SIG-M5 (cell line): ENCODE measurements at places on chromosomes 7 and 10.

GRCh38 chr10:102775201-102775934 is 31.6 kb downstream of the WBP1L start:
- no peak for DNase-seq

DNA sequence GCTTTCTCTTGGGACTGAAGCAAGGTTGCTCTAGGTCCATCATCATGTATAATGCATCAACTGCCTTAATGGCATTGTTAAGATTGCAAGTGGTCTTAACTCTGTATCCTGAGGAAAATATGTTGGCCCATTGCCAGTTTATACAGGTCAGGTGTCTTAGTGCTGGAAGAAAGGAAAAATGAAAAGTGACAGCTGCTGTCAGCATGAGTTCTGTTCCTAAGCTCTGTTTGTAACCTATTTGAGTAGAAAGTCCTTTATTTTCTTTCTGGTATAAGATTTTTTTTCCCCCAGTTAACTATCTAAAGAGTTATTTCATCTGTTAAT is 127.2 kb downstream of the SRI start:
- no peak for DNase-seq

GRCh38 chr10:70034232-70034631 is 18.4 kb upstream of the MACROH2A2 start:
- no peak for DNase-seq

- DNase-seq: no peak
These were observed 323.5 kb downstream of the ADARB2 start for GRCh38 chr10:1413823-1414222.

DNA sequence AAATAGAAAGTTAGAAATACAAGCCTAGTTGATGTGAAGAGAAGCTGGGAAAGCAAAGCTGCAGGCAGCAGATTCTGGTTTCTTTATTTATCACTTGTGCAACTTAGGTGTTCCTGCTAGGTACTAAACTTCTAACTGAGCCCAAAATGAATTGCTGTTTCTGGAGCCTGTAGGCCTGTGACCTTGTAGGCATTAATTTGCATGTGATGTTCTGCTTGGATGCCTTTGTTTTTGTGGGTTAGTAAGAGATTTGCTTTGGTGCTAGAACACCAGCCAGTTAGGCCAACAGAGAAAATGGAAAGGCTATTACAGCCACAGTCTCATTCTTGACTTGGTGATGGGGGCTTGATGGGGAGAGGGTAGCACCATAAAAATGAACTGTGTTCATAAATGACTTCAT is 370.7 kb downstream of the PPP1R3A start:
- DNase-seq: no peak

DNA sequence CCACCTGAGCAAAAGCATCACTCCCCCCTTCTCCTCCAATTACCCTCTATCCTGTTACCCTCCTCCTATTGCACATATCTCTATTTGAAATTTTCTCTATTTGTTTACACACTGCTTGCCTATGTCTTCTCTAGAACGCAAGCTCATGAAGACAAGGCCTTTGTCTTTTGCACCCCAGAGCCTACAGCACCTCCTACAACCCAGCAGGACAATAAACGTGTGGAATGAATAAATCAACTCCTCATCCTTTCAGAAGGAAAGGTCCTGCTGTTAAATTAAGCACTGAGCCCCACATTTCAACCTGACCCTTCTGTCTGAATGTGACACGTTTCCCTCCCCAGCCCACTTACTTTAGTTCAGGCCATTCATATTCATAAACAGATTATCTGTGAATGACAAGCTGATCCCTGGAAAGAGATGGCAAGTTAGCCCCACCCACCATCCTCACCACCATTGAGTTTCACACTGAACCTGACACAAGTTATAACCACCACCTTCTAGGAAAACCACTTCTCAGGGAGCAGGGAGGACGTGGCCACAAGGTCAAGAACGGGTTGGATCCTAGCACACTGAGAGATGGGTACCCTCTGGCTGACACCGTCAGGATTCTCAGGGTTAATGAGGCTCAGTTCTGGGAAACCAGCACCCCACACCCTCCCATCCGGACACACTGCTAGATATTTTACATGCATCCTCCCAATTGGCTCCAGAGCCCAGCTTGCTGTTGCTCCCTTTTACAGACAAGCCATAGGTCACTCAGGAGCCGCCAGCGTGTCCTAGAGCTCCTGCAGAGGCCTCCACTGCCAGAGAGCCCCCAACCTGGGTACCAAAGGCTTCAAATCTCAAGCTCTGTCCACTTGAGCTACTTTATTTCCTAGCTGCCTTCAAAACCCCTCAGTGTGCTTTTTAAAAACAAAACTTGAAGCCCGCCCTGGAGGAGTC is 934 bp downstream of the PRTFDC1 start:
- DNase-seq: no peak

DNA sequence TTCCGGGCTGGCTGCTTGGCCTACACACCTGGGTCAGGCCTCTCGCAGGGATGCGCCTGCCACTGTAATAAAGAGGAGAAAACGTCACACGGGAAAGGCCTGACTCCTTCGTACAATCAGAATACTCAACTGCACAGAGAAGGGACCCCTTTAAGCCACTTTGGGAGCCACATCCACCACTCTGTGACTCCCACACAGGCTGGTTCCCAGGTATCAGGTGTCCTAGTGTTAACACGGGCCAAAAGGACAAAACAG is 5.8 kb upstream of the ZNF736 start:
- DNase-seq: no peak

DNA sequence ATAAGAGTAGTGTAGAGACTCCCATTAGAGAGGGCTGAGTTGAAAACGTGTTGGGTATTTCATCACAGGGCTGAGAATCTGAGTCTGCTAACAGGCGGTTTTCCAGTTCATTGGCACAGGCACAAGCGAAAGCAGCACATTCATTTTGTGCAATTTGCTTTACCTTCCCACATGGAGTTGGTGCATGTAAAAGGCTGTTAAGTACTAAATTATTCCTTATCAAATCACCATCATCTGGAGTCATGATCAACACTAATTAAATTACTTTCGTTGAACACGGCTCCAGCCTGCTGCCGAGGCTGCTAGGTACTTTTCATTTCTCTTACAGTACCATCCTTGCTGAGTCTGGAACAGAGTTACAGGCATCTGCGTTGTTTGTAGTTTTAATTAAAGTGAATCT is 43.8 kb downstream of the ETV1 start:
- no peak for DNase-seq

GRCh38 chr7:116678780-116679179 is 6.8 kb downstream of the MET start:
- DNase-seq: no peak

GRCh38 chr10:132814469-132814856 is 28.5 kb upstream of the NKX6-2 start:
- DNase-seq: no peak

DNA sequence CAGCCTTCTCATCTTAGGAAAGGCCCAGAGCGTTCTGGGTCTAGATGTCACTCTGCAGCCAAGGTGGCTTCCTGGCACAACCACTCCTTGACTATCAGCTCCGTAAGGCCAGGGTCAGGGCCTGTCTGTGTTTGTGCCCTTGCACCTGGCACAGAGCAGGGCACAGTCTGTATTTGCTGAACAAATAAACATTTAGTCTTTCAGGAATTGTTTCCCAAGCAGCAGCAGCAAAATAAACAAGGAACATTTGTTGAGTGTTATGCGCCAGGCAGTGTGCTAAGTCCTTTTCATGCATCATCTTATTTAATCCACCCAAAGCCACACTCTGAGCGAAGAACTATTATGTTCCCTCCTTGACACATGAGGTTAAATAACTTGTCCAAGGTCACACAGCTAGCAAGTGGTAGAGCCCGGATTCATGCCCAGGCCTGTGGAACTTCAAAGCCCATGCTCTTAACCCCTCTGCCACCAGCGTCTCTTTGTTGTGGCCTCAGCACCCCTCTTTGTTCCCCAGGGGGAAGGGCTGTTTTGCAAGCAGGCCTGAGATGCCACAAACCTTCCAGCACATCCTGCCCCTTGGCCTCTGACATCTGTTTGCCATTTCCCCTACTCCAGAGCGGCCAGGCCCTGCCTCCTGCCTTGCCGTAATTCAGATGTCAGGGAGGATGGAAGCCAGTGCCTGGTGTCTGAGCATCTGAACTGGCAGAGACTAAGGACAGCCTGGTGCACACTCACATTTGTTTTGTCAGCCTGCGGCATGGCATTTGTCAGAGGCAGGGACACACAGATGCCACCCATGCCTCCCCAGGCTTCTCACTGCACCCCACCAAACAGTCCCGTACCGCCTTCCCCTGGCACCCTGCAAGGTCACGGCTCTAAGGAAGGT is 325.8 kb upstream of the ZMIZ1 start:
- DNase-seq: no peak

GRCh38 chr7:5758753-5759335 is 22.6 kb downstream of the RNF216 start:
- no peak for DNase-seq

- DNase-seq: no peak
These were observed 4.2 kb downstream of the PHTF2 start for GRCh38 chr7:77802557-77803405.

- no peak for DNase-seq
These were observed 123.7 kb upstream of the FAM20C start for GRCh38 chr7:68629-69028.

DNA sequence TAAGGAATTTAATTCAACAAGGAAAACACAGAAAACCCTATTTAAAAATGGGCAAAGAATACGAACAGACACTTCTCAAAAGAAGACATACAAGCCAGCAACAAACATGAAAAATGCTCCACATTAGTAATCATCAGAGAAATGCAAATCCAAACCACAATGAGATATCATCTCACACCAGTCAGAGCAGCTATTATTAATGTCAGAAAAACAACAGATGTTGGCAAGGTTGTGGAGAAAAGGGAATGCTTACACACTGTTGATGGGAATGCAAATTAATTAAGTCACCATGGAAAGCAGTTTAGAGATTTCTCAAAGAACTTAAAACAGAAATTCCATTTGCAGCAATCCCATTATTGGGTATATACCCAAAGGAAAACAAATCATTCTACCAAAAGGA is 55.2 kb downstream of the GCC1 start:
- DNase-seq: no peak

DNA sequence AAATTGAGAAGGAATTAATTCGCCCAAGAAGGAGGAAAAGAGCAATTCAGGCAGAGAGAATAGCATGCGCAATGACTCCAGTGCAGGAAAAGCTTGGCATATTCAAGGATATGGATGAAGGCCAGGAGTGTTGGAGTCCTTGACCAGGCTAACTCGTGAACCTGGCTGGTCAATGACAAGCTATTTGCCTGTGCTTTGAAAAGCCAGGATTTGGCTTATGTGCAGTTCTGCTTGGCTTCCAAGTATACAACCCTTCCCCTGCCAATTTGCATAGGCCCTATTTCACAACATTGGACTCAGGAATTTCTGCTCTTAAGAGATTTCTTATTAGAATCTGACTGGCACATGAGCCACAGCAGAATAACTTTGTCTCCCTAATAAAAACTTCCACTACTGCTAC is 72.3 kb upstream of the SP8 start:
- no peak for DNase-seq

DNA sequence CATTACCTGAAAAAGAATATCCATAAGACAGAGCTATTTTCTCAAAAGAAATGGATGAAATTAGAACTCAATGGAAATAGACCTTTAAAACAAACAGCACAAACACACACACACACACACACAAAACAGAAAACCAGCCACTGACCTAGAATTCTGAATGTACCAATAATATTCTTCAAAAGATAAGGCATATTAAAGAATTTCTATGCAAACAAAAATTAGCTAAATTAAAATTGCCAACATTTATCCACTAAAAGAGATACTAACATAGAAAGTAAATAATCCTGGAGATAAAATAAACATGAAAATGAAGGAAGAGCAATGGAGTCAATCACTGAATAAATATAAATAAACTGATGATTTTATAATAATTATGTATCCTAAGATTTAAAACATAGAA is 431.2 kb downstream of the SH2D4B start:
- no peak for DNase-seq

- DNase-seq: no peak
These were observed 143.5 kb upstream of the ASAH2 start for GRCh38 chr10:50394832-50395231.

GRCh38 chr7:99375070-99375807 is 709 bp downstream of the ARPC1B start:
- DNase-seq: no peak

- DNase-seq: no peak
These were observed 175.2 kb upstream of the TNRC18 start for GRCh38 chr7:5598769-5599371.

GRCh38 chr10:11192304-11193000 is 174.8 kb downstream of the CELF2 start:
- no peak for DNase-seq

GRCh38 chr7:136958016-136958415 is 89.6 kb downstream of the CHRM2 start:
- no peak for DNase-seq

GRCh38 chr7:102189756-102190155 is 96.9 kb upstream of the SH2B2 start:
- DNase-seq: no peak

GRCh38 chr10:127378628-127379027 is 170.5 kb upstream of the NPS start:
- DNase-seq: no peak

DNA sequence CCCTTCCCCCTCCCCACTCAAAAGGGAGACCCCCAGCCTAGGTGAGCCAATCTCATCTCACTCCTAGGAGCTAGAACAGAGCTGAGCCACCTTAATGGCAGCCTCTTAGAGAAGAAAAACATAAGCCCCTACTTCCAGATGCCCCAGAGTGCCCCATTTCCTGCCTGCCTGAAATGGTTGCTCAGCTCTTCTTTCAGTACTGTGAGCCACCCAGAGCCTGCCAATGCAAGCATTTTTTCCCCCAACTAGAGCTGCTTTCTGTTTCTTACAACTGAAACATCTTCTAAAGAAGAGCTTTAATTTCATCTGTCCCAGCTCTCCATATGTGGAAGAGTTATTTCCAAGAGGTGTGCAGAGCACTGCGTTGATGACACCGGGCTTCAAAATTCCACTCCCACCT is 136.7 kb downstream of the PLPP4 start:
- DNase-seq: no peak

DNA sequence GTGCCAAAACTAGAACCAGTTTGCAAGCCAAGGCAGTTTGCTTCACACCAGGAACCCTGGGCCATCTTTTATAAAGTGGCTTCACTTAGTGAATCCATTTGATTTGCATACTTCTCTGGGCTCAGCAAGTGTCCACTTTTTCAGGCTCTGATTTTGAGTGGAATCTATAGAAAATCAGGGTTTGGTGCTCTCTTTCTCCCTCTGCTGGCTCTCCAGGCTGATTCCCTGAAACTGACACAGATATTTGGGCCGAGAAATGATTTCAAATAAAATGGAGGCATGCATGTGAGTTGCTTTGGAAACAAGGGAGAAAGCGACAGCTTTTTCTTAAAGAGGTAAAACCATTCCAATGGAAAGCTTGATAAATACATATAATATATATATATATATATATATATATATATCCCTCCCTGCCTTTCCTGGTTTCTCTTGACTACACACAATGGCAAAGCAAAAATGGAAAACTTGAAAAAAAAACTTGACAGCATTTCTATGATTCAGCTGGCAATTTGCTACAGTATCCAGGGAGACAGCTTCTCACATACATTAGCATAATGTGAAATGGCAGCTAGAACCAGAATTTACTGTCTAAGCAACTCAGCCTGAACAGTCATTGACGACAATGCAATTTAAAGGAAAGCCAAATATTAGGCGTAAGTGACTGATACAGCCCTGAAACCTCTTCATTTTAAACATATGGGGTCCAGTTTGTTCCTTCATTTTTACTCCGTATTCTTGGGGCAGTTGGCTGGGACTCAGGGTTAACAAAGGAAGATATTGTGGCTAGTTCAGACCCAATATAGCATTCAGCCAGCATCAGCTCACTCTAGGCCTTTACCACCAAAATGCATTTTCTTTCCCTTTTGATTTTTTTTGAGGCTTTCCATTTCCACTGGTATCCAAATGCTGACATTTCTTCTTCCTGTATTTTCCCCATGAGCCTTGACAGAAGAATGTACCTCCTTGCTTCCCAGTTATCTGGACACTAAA is 188.5 kb downstream of the TMEM178B start:
- DNase-seq: no peak
